Left renal cortex interstitium (tissue), 4 donors: ENCODE measurements at places on chromosomes 5 and 9. TPM values are rescaled to one million over a fixed set of nuclear protein-coding genes. Genes with fewer than 3 reads are reported as not detected.

DNA sequence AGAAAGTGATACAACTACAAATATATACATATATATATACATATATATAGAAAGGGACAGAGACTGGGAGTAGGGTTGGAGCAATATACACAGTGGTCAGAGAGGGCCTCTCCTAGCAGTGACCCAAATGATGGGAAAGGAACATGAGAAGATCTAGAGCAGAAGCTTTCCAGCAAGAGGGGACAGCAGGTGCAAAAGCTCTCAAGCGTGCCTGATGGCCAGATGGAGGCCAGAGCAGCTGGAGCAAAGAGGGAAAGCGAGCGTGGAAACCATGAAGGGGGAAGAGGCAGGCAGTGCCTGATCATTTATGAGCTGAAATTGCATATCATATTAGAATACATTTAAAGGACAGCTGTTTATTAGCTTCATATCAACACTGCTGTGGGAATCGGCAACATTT, 7.6 kb upstream of the GRPEL2 start:
- DNase-seq = no peak

- DNase-seq = no peak
Observed at GRCh38 chr5:155150012-155150411, 136.5 kb downstream of the KIF4B start.

GRCh38 chr5:114055318-114056184, 306.3 kb upstream of the KCNN2 start:
- DNase-seq = no peak

AMACR gene
- polyA plus RNA-seq = 83.5 TPM

DNA sequence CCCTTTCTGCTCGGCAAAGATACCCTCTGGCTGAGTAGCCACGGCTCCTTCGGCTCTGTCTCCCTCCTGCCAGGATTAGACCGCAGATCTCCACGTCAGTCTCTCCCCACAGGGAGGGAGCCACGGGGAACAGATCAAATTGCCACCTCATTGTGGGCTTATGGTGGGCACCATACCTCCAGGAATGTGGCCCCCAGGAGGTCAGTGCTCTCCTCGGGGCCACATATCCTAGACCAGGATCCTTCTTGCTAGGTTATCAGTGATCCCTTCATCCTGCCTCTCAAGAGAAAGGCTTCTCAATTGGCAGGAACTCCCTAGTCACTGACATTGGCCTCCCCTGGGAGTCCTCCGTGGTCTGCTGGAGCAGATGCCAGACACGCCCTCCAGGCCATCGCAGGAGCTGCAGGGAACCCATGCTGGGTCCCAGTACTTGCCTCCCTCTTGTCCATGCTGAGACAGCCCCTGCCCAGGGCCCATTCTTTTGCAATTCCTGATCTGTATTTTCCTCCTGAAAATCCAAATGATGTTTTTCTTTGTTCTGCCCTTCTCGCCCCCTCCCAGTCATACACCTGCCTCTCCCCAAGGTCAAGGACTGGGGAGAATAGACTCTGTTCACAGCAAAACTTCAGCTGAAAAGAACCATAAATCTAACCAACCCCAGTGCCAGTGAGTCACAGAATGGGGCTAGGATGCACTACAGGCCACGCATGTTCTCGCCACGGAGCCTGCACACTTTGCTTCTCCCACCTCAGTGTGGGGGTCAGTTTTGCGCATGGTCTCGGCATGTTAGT, 31.6 kb upstream of the ENHO start:
- DNase-seq = no peak

DNA sequence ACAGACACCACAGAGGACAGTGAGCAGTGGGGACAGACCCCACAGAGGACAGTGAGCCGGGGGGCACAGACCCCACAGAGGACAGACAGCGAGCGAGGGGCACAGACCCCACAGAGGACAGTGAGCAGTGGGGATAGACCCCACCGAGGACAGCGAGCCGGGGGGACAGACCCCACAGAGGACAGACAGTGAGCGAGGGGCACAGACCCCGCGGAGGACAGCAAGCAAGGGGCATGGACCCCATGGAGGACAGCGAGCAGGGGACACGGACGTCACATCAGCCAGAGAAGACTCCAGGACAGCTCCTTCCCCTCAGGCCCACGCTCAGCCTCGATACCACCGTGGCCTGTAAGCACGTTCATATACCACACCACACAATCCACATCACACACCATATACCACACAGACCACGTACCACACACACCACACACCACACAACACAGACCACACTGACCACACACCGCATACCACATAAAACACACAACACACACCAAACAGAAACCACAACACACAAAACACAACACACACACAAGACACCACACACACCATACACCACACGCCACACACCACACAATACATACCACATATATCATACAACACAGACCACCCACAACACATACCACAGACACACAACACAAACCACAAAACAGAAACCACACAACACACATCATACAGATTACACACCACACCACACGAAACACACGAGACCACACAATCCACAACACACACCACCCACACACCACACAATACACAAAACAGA, 5.2 kb upstream of the ZDHHC11 start:
- DNase-seq = no peak

- DNase-seq = no peak
Observed at GRCh38 chr9:663541-663940, 178.0 kb upstream of the DMRT1 start.

DNA sequence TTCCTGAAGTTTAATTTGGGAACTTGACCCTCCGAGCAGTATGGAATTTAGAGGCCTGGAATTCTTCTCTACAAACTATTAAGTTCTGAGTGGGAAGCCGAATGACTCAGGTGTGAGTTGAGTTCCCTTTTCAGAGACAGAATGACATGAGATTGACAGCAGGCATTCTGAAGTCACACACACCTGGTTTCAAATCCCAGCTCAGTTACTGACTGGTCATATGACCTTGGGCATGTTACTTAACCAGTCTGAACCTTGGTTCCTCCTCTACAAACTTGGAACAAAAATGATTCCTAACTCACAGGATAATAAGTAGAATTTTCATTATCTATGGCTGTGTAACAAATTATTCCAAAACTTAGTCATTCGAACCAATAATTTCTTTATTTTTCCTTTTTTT, 45.5 kb upstream of the GPBP1 start:
- no peak for DNase-seq

GRCh38 chr9:99966716-99967115, 60.3 kb downstream of the STX17 start:
- DNase-seq = no peak

DNA sequence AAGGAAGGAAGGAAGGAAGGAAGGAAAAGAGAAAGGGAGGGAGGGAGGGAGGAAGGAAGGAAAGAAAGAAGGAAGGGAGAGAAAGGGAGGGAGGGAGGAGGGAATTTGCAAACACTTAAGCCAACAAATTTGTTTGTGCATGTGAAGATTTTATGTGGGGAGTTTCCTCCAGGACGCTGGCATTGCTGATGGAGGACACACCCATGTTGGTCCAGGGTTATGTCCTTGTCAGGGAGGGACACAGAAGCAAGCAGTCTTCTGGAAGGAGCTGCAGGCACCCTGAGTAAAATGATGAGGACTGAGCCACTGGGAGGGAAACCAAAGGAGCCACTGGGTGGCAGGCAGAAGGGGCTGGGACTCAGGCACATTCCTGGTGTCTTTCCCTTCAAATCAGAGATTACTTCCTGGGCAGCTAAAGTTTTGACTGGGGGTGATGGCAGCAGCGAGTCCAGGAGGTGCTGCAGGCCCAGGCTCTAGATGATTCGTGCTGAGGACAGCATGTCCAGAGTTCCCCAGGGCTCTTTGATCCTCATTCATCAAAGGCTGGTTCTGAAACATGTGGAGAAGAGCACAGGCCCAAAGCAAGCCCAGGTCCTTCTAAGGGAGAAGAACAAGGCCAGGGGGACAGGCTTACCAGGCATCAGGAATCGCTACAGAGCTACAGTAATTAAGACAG, 109.2 kb downstream of the PAX5 start:
- no peak for DNase-seq

GRCh38 chr9:21672140-21672539, 130.3 kb upstream of the MTAP start:
- DNase-seq = no peak

DNA sequence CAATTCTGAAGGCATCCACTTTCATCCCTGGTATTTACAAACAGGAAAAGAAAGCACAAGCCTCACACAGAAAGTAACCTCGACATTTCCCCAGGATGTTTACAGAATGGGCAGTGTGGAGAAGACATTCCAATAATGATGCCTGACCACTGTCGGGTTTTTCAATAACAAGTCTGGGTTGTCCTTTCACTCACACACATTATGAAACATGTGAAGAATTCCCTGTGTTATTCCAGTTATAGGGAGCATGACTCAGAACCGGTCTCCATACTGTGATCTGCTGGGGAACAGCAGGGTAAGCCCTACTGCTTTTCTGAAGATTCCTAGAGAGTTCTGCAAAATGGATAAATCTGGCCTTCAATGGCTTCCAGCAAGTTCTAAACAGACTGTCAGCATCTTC, 155.3 kb downstream of the ADAMTS12 start:
- no peak for DNase-seq

DNA sequence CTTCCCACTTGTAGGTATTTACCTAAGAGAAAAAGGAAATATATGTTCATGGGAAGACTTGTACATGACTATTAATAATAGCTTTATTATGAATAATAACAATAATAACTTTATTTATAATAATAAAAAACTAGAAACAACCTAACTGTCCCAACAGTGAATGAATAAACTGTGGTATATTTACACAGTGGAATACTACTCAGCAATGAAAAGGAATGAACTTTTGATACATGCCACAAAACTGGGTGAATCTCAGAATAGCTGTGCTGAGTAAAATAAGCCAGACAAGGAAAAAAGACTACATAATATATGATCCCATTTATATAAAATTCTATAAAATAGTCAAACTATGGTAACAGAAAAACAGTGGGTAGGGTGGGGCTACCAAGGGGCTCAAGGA, 88.7 kb downstream of the SCAMP1 start:
- DNase-seq = no peak

DNA sequence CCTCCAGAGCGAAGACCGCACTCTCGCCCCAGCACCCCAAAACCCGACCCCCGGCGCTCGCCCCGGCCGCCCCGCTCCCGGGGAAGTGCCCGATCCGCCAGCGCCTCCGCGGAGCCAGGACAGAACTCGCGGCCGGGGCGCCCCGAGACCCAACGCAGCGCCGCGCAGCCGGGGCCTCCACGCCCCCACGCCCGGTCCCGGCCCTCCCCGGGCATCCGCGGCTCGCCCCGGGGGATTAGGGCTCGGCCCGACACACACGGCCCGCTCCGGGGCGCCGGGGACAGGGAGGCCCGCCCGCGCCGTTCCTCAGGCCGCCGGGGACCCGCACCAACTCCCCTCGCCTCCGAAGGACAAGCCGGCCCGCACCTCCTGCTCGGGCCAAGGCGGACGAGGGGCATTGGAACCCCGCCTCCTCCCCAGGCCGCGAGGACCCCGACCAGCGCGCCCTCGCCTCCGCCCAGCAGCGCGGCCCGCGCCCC, 544 bp downstream of the FNBP1 start:
- no peak for DNase-seq

- no peak for DNase-seq
Observed at GRCh38 chr5:40841068-40841805, at the start of gene CARD6. CARD6 (plus strand) TSS chr5:40841367; CDS start chr5:40841383, 16 bp downstream.

GRCh38 chr9:68747043-68747533, 42.0 kb downstream of the PIP5K1B start:
- DNase-seq = no peak
